ENCODE measurements at places on chromosomes 6 and 20.

DNA sequence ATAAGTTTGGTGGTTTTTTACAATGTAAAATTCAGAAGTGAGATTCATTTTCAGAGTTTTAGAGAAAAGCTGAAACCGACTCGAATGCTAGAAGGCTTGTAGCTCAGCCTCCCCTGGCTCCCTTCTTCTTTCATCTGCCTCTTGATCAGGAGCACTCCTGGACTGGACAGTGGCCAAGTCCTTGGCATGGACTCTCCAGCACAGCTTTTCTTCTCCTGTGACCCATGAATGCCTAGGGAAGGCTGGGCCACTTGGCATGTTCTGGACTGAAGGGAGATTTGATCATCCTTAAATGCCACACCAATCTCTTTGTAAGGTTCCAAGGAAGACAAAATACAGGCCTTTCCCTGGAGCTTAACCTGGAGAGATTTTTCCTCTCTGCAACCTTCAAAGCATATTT is 384.0 kb upstream of the SASH1 start:
- DNase-seq = no peak

GRCh38 chr6:69012211-69012610 is 377.1 kb downstream of the ADGRB3 start:
- no peak for DNase-seq

DNA sequence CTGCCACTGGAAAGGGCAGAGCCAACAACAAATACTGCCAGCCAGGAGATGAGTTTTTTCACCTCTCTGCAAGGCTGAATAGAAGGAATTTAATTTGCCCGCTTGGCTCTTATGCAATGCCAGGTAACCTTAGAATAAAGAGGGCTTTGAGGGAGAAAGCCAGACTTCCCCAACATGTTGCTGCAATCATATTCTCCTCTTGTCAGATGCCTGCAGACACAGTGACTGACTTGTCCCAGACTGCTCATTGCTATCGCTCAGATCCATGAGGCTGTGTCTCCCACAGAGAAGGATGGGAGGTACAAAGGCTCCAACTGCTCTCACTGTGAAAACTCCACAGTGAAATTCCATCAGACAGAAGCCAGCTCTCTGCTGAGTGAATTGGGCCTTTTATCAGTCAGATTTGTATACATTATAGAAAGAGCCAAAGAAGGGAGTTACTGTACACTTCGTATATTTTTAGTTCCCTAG is 517.0 kb upstream of the ID4 start:
- DNase-seq = no peak

GRCh38 chr6:90298459-90299053 is 1.9 kb upstream of the BACH2 start:
- no peak for DNase-seq

GRCh38 chr6:169452869-169453620 is 199.4 kb upstream of the THBS2 start:
- no peak for DNase-seq

- no peak for DNase-seq
Observed at GRCh38 chr6:93272211-93272610, 147.1 kb downstream of the EPHA7 start.

- DNase-seq = no peak
Observed at GRCh38 chr6:157305670-157306653, 17.4 kb downstream of the TMEM242 start.

GRCh38 chr20:38889792-38890496 is 36.3 kb upstream of the FAM83D start:
- no peak for DNase-seq

- no peak for DNase-seq
Observed at GRCh38 chr20:22381812-22382416, 202.5 kb downstream of the FOXA2 start.

DNA sequence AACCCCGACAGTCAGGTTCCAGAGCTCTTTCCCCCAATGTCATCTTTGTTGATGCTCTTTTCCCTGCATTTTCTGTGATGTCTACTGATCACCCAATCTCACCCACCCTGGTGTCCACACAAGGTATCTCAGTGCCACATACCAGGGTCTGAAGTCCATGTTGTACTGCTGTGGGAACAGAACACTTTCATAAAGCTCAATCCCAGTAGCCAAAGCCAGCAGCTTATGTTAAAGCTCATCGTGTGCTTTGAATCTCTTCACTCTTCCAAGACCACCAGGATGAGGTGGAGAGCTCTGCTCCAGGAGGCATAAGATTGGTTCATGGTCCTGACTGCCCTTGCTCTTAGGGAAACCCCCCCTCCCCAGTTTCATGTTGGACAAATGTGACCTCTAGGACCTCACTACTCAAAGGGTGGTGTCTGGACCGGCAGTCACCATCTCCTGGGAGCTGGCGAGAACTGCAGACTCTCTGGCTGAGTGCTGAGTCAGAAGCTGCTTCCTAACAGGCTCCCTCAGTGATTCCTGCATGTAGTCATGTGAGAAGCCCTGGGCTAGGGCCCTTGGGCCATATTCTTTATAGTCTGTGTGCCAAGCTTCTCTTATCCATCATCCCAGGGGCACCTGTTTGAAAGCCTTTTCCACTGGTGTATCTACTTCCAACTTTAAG is 13.4 kb upstream of the CPNE5 start:
- DNase-seq = no peak

DNA sequence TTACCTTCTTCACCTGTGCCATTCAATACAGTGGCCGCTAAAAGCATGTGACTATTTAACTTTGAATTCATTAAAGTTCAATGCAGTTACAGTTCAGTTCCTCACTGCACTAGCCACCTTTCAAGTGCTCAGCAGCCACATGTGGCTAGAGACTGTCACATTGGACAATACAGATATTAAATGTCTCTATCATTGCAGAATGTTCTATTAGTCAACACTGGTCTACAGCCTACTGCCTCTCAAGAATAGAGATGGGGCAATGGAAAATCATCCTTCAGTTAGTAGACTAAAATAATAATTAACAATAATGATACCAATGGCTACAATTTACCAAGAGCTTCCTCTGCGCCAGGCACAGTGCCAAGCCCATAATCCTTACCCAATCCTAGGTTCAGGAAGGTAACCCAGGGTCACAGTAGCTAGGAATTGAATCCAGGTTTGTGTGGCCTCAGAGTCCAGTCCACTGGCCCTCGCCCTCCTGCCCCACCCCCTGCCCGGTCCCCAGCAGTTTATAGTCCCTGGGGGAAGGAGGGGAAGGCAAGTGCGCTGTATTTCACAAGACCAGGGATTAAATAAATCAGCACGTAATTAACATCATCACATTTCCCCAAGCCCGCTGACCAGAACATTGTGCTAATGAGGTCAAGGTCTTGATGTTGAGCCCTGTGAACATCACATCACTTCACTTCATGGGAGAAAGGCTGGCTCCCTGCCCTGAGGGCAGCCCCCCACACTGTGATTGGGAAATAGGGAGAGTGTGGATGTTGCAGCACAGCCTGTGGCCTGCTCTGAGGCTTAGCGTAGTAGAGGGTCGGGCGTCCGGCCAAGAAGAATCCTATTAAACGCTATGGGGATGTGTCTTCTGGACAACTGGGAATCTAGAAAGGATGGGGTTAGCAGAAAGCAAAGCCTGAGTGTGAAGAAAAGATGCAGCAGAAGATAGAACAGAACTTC is 147.2 kb downstream of the VEGFA start:
- DNase-seq = no peak

GRCh38 chr6:80095600-80095999 is 10.9 kb upstream of the BCKDHB start:
- no peak for DNase-seq

DNA sequence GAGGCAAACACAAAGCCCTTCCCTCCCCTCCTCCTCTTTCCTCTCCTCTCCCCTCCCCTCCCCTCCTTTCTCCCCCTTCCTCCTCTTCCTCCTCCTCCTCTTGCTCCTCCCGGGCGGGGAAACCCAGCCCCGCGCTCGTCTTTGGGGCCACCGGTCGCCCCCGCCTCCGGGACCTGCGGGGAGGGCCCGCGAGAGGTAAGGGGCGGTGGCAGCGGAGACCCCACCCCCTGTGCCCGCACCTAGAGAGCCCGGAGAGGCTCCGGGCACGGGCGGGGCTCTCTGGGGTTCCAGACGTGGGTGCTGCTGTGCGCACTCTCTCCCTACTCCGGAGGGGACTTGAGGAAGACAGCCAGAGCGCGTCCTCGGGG is at the start of gene RIN2:
Gene RIN2 (plus strand): TSS at position 126 of the 368 bp plus-strand sequence. CDS start 131,344 bp downstream, outside the sequence.
- DNase-seq = no peak
